ENCODE measurements at places on chromosomes 11 and 22. TPM values are rescaled to one million over a fixed set of nuclear protein-coding genes. Genes with fewer than 3 reads are reported as not detected.

The PHRF1 gene
- total RNA-seq = 23.8 TPM

The OR8G1 gene
- under 0.01 TPM for total RNA-seq

The POTEH gene
- total RNA-seq = not detected

The ARHGAP42 gene
- total RNA-seq = 7.5 TPM

The CD248 gene
- under 0.01 TPM for total RNA-seq

The OR52A5 gene
- not detected for total RNA-seq

The FAM227A gene
- total RNA-seq = 0.38 TPM

The SHANK3 gene
- 7.8 TPM for total RNA-seq

The GTSE1 gene
- total RNA-seq = 6.3 TPM

The FBLN1 gene
- 1.0 TPM for total RNA-seq

The SAA2 gene
- total RNA-seq = not detected

The FXYD2 gene
- total RNA-seq = 0.64 TPM

The EXPH5 gene
- total RNA-seq = under 0.01 TPM

The PGA3 gene
- not detected for total RNA-seq

The SMC1B gene
- under 0.01 TPM for total RNA-seq

The GAL gene
- 0.76 TPM for total RNA-seq

The CHST1 gene
- 5.4 TPM for total RNA-seq

The C11orf91 gene
- not detected for total RNA-seq

The TNNI2 gene
- not detected for total RNA-seq

The SERPING1 gene
- 0.51 TPM for total RNA-seq

The SGSM1 gene
- 4.1 TPM for total RNA-seq

The CCDC73 gene
- not detected for total RNA-seq

The MS4A2 gene
- total RNA-seq = not detected

The MAPK8IP2 gene
- total RNA-seq = 0.25 TPM

The OR51B5 gene
- total RNA-seq = not detected

The PRR33 gene
- not detected for total RNA-seq

The OR51I1 gene
- total RNA-seq = not detected

The TRIM6 gene
- 3.9 TPM for total RNA-seq

The CARNS1 gene
- total RNA-seq = 0.13 TPM

The DEUP1 gene
- not detected for total RNA-seq

The ANGPTL5 gene
- total RNA-seq = not detected

The JAML gene
- under 0.01 TPM for total RNA-seq

The PARVG gene
- total RNA-seq = 0.25 TPM

The SLC5A4 gene
- total RNA-seq = 4.6 TPM

The RBMXL2 gene
- not detected for total RNA-seq

The MS4A6E gene
- total RNA-seq = not detected

The PLAAT5 gene
- total RNA-seq = not detected

The NNMT gene
- 133 TPM for total RNA-seq

The DTX4 gene
- 49.6 TPM for total RNA-seq

The IGLL1 gene
- not detected for total RNA-seq

The BLID gene
- 0.39 TPM for total RNA-seq

The LIN7C gene
- 30.6 TPM for total RNA-seq
